ENCODE measurements at places on chromosomes 12 and 14. TPM values are rescaled to one million over a fixed set of nuclear protein-coding genes. Genes with fewer than 3 reads are reported as not detected.

Gene MIPOL1
- total RNA-seq = 5.8 TPM

Gene CFL2
- 92.2 TPM for total RNA-seq

Gene LRP1-AS
- not detected for total RNA-seq

Gene TMEM30B
- 1.7 TPM for total RNA-seq

Gene CACNA2D4
- not detected for total RNA-seq

Gene P2RX2
- total RNA-seq = not detected

Gene RNASE2
- not detected for total RNA-seq

Gene RNF34
- 42.8 TPM for total RNA-seq

Gene TBK1
- total RNA-seq = 29.4 TPM

Gene B4GALNT1
- total RNA-seq = 7.8 TPM

Gene ADGRD1
- total RNA-seq = 7.9 TPM

Gene CD27
- not detected for total RNA-seq

Gene KRT86
- total RNA-seq = not detected

Gene GPR84
- total RNA-seq = not detected

Gene DTX3
- total RNA-seq = 19.6 TPM

Gene IPO4
- 55.3 TPM for total RNA-seq

Gene PRB2
- not detected for total RNA-seq

Gene KERA
- total RNA-seq = not detected

Gene NPFF
- total RNA-seq = not detected

Gene NXPH4
- total RNA-seq = 5.7 TPM

Gene OVCH1
- total RNA-seq = 0.13 TPM

Gene DIP2B
- 17.9 TPM for total RNA-seq

Gene FAM181A
- not detected for total RNA-seq

Gene KCNC2
- total RNA-seq = not detected

Gene TGM1
- 1.3 TPM for total RNA-seq

Gene CEBPE
- total RNA-seq = not detected

Gene MYL6B
- total RNA-seq = 53.2 TPM

Gene P2RX7
- total RNA-seq = 0.54 TPM

Gene CNTN1
- 0.51 TPM for total RNA-seq

Gene KRT72
- not detected for total RNA-seq

Gene TPPP2
- not detected for total RNA-seq

Gene MYO1A
- not detected for total RNA-seq

Measured in GM23248 (cell line).